ENCODE measurements at places on chromosomes 7 and 10.

- peak; percentile 73 for DNase-seq
These were observed 605 bp downstream of the SUFU start for GRCh38 chr10:102504179-102504975.

GRCh38 chr10:78301891-78302738, 268.5 kb downstream of the RPS24 start:
- no peak for DNase-seq

- no peak for DNase-seq
These were observed 57.1 kb upstream of the VSTM2A start for GRCh38 chr7:54485044-54485443.

GRCh38 chr7:77543910-77544309, 6.8 kb downstream of the PTPN12 start:
- no peak for DNase-seq

DNA sequence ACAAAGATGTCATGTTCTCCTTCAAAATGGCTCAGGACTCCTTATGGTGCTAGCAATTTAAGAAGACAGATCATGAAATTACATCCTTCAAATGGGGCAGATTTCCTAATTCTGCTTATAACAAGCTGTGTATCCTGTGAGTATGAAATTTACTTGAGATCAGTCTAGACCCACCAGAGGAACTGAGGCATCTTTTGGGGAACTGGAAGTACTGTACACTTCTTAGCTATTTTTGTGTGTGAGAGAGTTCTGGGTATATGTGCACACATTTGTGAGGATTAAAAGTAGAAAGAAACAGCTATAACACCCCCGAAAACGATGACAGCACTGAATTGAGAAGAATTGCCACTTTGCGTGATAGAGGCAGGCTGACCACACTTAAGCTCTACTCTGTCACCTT, 187.0 kb upstream of the CCDC6 start:
- no peak for DNase-seq

DNA sequence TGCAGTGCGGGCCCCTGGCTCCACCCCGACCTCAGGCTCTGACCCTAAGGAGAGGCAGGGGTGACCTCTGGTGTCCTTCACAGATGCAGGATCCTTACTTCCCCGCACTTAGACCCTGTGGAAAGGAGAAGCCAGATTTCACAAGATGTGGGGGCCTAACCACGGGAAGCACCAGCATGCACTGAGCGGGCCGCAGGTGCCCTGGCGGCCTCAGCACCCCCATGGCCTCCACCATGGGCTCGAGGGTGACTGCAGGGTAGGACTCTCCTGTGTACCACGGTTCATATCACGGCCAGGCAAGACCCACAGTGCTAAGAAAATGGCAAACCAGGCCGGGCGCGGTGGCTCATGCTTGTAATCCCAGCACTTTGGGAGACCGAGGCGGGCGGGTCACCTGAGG, 410.0 kb upstream of the FOXK1 start:
- DNase-seq: no peak

DNA sequence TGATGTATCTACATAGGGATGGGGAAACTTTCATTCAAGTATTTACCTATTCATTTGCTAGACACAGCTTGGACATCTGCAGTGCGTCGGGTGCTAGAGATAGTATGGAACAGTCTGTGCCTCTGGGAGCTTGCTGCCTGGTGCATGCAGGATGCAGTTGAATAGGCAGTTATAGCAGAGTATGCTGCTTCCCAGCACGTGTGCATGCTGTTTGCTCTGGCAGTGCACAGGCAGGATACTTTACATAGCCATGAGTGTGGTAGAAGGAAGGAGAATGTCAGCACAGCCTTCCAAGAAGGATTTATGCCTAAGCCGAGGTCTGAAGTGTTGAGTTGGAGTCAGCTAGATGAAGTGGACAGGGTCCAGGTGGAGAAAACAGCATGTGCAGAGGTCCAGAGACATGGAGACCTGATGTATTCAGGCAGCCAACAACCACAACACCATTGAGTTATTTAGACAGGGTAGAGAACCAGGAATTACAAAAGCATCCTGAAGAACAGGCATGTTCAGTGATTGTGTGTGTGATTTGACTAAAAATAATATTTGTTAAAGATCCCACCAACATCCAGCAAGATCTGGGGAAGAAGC, 8.1 kb downstream of the MAP3K8 start:
- DNase-seq: no peak

GRCh38 chr10:62443866-62444265, 69.7 kb downstream of the ZNF365 start:
- DNase-seq: no peak

- DNase-seq: no peak
These were observed 503.0 kb downstream of the KIF20B start for GRCh38 chr10:90204131-90204955.

Measured in tibial artery (tissue), 4 donors.